ENCODE measurements at places on chromosomes 7 and 10.

DNA sequence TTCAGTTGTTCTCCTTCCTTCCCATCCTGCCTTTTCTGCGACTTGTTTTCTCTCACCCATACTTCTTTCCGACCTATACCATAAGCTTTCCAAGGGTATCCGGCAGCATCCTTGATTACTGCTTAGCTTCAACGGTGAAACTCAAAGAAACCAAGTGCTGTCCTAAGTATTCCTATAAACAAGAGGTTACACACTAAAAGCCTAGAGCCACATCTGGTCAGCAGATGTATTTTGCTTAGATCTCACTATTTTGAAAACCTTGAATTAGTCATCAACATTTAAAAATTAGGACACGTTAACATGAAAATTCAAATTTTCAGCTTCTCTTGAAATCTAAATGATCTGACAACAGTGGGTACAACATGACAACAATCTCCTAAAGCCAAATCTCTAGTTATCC lies 20.0 kb downstream of the ARHGAP21 start:
- no peak for DNase-seq

GRCh38 chr7:117652943-117653680 lies 173.3 kb downstream of the CFTR start:
- no peak for DNase-seq

GRCh38 chr10:98414932-98415730 lies at the start of gene PYROXD2:
TSS of gene PYROXD2 (minus strand) at chr10:98415182. CDS start at chr10:98415135, 47 bp downstream.
- DNase-seq, result no peak

DNA sequence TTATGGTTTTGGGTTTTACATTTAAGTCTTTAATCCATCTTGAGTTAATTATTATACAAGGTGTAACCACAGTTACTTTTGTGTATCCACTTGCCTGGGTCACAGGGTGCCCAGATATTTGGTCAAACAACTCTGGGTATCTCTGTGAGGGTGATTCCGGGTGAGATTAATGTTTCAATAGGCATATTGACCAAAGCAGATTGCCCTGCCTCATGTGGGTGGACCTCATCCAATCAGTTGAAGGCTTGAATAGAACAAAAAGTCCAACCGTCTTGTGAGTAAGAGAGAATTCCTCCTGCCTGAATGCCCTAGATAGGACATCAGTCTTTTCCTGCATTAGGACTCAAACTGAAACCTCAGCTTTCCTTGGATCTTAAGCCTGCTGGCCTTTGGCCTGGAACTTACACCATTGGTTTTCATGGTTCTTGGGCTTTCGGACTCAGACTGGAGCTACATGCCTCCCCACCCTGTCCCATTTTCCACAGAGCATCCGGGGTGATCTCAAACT lies 68.9 kb upstream of the ST8SIA6 start:
- DNase-seq, result no peak

DNA sequence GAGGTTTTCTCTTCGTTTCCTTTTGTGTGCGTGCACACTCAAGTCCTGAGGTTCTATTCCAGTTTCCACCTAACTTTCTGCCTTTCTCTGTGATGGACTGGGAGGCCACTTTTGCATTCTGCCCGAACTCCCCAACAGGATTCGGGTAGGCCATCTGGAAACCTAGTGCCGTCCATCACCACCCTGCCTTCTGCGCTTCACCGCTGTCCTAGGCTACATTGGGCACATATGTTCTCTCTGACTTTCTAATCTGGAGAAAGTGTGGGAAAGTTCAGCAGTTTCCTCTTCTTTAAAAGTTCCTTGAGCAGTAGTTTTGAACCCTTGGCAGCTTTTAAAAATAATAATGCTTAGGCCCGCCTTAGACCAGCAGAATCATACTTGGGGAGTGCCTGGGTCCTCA lies 46.8 kb downstream of the SHH start:
- DNase-seq, result no peak

- DNase-seq, result no peak
Measured at GRCh38 chr7:68067845-68068244, 1071.2 kb downstream of the TYW1 start.

DNA sequence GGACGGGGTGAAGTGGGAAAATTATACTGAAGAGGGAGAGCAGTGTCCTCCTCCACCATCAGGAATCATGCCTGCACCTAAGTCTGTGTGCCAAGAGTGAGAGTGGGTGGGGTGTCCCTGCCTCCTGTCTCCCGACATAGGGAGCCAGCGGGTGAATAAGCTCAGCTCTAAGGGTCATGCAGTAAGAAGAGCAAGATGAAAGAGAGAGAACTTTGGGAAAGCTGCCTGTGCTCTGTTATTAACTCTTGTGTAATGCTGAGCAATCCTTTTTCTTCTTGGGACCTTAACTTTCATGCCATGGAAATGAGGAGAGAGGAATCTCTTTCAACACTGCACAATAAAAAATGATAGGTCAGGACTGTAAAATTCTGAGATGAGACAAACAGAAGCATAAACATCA lies 7.9 kb upstream of the TCAF1 start:
- no peak for DNase-seq

- no peak for DNase-seq
Measured at GRCh38 chr10:18341055-18341454, 200.8 kb downstream of the CACNB2 start.

GRCh38 chr7:158958618-158959017 lies 102.3 kb downstream of the DYNC2I1 start:
- DNase-seq, result no peak

DNA sequence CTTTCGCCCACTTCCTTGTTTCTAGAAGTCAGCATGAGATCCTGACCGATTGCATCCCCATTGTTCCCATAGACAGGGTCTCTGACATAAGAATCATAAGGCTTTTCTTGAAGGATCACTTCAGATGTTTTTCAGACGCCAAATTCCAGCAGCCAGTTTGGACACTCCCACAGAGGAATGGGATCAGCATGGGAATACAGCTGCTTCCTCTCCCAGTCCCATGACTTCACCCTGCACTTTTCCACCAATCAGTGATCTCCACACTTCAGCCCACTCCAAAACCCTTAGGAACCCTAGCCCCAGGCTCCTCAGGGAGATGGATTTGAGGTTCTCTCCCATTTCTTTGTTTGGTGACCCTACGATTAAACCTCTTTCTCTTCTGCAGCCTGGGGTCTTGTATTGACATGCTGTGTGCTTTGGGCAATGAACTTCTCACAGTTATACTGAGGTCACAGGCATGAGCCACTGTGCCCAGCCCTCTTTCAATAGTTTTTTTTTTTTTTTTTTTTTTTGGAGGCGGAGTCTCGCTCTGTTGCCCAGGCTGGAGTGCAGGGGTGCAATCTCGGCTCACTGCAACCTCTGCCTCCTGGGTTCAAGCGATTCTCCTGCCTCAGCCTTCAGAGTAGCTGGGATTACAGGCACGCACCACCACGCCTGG lies 52.8 kb upstream of the CHST3 start:
- no peak for DNase-seq

DNA sequence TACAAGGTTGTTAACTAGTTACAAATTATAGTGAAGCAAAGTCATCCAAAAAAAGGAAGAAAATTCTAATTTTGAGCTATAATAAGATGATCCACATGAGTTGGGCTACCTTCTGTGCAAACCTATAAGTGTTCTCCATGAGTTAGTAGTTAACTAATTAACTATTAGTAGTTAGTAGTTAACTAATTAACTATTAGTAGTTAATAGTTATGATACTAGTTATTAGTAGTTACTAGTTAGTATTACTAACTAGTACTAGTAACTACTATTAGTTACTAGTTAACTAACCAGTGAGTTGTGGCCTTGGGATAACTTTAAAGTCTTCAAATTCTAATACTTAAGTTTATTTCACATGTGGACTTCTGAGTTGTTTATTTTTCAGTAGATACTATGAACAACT lies 453.4 kb upstream of the GRM3 start:
- no peak for DNase-seq

- no peak for DNase-seq
Measured at GRCh38 chr10:86075512-86075911, 291.1 kb downstream of the GRID1 start.

DNA sequence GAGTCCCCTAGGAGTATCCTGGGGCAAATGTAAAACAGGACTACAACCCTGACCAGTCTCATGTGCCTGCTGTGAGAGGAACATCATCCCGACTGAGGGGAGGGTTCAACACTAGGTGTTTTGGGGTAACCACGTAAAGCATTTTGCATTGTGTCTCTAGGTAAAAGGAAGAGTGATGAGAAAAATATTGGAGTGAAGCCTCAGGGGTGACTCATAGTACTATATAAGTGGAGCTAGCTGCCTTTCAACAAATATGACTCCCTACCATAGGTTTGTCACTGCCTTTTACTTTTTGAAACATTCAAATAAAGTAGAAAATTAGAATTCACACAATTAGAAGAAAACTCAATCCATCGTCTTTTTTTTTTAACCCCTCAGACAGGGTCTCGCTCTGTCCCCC lies 2.6 kb upstream of the CAMK2G start:
- no peak for DNase-seq

GRCh38 chr10:86671985-86672710 lies 3.8 kb downstream of the LDB3 start:
- no peak for DNase-seq

GRCh38 chr7:28408960-28409715 lies 3.2 kb upstream of the CREB5 start:
- peak; percentile 66 for DNase-seq

GRCh38 chr7:152702-153391 lies 39.5 kb upstream of the FAM20C start:
- DNase-seq, result no peak

DNA sequence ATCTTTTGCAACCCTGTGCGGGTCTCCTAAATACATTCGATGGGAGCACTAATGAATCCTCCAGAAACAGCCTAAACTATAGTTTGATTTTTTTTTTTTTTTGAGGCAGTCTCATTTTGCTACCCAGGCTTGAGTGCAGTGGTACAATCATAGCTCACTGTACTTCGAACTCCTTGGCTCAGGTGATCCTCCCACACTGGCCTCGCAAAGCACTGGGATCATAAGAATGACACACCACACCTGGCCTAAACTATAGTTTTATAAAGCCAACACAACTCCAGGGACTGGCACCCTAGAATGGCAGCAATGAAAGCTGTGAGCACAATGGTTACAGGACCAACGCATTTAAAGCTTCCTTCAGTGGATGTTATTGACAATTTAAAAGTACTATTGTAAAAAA lies 14.5 kb upstream of the JMJD1C start:
- no peak for DNase-seq

DNA sequence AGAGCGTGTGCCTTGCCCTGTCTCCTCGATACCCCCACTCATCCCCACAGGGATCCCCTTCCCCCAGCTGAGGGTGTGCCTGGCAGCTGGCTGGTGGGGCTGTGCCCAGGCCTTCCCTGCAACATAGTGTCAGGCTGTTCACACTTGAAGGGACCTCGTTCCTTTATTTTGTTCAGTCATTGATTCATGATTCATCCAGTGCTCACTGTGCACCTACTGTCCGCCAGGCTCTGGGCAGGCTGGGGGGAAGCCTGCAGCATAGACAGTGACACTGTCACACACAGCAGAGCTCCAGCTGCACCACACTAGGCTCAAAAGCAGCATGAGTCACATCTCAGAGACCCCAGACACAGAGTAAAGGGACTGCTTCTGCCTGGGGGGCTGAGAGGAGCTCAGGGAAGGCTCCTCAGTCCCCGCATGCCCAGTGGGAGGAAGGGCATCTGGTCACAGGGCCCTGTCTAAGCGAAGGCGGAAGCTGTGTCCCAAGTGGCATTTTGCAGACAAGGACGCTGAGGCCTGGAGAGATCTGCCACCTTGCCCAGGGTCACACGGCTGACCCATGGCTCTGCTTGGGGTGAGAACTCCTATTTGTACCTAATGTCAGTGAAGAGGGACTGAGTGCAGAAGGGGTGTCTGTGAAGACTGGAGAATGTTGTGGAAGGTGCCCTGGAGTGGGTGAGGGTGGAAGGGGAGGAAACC lies 27.9 kb downstream of the CDH23 start:
- DNase-seq, result no peak

GRCh38 chr7:27636326-27637006 lies 26.2 kb downstream of the HIBADH start:
- no peak for DNase-seq

- DNase-seq, result no peak
Measured at GRCh38 chr10:64271983-64272382, 750.8 kb downstream of the REEP3 start.

- no peak for DNase-seq
Measured at GRCh38 chr7:84837405-84837804, 349.5 kb downstream of the SEMA3D start.

- no peak for DNase-seq
Measured at GRCh38 chr10:51716981-51717380, 17.6 kb upstream of the CSTF2T start.

- DNase-seq, result no peak
Measured at GRCh38 chr7:86929293-86930109, 130.0 kb downstream of the ELAPOR2 start.

- no peak for DNase-seq
Measured at GRCh38 chr7:151662251-151662826, 142.6 kb upstream of the RHEB start.

DNA sequence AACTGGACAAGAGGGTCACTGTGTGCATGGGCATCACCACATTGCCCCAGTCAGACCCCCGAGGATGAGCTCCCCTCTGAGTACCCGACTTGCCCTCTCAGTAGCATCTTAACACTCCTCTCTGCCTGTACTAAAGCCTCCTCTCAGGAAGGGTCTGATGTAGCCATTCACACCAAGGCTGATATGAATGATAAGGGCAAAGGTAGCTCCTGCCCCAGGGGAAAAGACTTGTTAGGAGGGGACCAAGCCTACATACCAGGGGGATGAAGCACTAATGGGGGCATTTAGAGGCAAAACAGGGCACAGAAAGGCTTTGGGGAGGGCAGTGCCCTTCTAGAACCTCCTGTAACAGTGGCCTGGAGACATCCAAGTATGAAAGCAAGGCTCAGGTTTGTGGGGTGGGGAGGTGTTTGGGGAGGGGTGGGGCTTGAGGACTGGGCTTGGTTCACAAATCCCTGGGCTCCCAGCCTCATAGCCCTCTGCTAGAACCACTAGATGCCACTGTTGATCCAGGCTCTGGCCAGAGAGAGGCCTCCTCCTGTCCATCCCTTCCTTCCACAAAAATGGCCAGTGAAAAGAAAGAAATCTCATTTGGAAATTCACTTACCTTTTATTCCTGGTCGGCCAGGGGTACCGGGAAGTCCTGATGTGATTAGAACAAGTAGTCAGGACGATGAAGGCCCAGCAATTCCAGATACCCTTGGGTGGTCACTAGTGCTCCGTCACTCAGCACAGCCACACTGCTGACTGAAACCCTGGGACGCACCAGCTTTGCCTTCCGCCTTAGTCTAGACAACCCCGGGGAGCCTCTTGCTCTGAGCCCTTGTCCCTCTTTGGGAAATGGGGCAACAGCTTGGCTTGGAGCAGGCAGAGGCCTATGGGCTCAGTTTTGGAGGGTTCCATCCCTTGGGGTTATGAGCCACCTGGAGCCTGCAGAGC lies 40.3 kb downstream of the COL17A1 start:
- DNase-seq, result no peak

- no peak for DNase-seq
Measured at GRCh38 chr7:40331915-40332314, 197.1 kb downstream of the SUGCT start.

DNA sequence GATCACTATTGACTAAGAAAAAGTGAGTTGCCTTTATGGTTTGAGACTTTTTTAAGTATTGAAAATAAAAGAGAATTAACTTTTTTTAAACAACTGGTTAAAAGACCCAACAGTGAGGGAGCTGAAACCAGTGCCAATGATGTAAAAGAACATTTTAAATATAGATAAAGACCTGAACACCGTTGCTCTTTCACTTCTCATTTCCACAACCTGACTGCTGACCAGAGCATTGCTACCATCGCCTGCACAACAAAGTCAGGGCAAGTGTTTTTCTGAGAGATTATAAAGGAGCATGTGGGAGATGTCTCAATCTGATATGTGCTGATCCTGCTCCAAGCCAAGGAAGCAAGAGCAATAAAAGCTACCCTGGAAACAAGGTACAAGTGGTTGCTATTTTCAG lies 34.7 kb downstream of the IMMP2L start:
- DNase-seq, result no peak
